Skin of body (tissue), 3 donors: ENCODE measurements at places on chromosomes 1 and 21.
A peak's percentile ranks its signal among the peaks of the same experiment; 100 is the strongest.

- DNase-seq: peak; percentile 54
Measured at GRCh38 chr1:186775036-186775435, 53.7 kb upstream of the PLA2G4A start.

- no peak for DNase-seq
Measured at GRCh38 chr1:19067182-19067911, 110.9 kb upstream of the IFFO2 start.

DNA sequence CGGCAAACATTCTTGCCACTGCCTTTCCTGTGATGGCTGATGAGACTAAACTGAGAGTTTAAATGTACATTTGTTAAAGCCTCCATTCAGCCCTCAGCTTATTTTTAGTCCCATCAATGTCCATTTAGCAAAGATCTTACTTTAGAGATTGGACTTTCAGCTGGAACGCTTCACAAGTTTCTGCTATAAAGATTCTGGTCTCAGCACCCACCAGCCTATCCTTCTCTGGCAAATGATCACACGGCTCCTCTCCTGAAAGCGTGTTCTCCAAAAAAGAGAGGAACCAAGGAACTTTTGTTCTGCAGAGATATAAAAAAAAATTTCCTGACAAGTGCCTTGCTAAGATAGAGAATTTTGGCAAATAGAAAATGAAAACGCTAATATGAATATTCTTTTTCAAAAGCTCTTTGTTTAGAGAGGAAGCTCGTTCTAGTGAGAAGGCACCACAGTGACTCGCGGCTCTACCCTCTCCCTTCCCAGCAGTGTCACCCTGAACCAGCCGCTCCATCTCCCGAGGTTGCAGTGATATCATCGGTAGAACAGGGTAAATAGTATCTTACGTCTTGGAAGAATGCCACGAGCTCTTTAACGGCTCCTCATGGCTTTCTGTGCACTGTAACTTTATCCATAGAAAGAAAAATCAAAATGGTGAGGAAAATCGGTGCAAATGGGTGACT is 200.2 kb downstream of the APP start:
- no peak for DNase-seq

GRCh38 chr1:206112600-206113301 is 4.4 kb downstream of the AVPR1B start:
- no peak for DNase-seq
